ENCODE measurements at places on chromosomes 5 and 9. TPM values are rescaled to one million over a fixed set of nuclear protein-coding genes. Genes with fewer than 3 reads are reported as not detected.

NUDT12 gene
- 9.2 TPM for total RNA-seq

TRMO gene
- 14.3 TPM for total RNA-seq

DNA sequence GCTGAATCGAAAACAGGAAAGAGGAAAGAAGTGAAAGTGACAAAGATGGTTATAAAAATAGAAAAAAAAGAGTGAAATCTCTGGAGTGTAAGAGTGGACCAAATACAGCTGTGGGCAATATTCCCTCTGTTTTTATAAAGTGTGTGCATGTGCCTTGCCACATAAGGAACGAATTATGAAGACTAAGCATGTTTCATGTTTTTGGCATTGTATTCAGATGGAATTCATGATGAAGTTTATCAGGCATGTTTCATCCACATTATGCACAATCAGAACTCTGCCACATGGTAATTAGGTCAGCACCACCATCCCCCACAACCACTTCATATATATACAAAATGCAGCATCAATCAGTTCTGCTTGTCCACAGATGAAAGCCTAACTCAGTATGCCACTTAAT is 348.0 kb downstream of the ZNF608 start:
- no peak overlapping the region for H3K4me3 ChIP-seq
- no peak overlapping the region for H3K27ac ChIP-seq
- no peaks in the 10 kb centered on the region for H3K27me3 ChIP-seq
- DNase-seq = no peak
- no peaks in the 10 kb centered on the region for H3K36me3 ChIP-seq

GRCh38 chr9:115341426-115341825 is 223.5 kb upstream of the TNC start:
- no peaks in the 10 kb centered on the region for H3K36me3 ChIP-seq
- H3K4me1 ChIP-seq = no peaks in the 10 kb centered on the region
- no peak overlapping the region for H3K4me3 ChIP-seq
- DNase-seq = no peak
- H3K27me3 ChIP-seq = no peaks in the 10 kb centered on the region

DNA sequence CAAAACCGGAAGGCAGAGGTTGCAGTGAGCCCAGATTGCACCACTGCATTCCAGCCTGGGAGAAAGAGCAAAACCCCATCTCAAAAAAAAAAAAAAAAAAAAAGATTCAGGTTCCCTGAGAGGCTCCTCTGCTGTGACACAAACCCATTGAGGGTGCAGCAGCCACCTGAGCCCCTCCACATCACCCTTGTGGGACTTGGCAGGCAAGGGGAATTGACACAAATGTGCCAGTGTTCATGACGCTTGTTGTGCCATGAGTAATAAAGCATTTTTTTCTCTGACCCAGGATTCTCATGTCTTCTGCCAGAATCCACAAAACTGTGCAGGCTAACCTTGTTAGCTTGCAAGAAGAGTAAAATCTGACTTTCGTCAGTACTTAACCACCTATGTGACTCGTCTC is 149.6 kb downstream of the TTC39B start:
- DNase-seq = peak; percentile 32
- peaks cover 8% of the 10 kb centered on the region for H3K4me1 ChIP-seq
- H3K4me3 ChIP-seq = no peak overlapping the region
- H3K36me3 ChIP-seq = no peaks in the 10 kb centered on the region
- no peak overlapping the region for H3K27ac ChIP-seq
